Prostate gland (tissue), 2 donors: ENCODE measurements at places on chromosomes 5 and 9. TPM values are rescaled to one million over a fixed set of nuclear protein-coding genes. Genes with fewer than 3 reads are reported as not detected.

DNA sequence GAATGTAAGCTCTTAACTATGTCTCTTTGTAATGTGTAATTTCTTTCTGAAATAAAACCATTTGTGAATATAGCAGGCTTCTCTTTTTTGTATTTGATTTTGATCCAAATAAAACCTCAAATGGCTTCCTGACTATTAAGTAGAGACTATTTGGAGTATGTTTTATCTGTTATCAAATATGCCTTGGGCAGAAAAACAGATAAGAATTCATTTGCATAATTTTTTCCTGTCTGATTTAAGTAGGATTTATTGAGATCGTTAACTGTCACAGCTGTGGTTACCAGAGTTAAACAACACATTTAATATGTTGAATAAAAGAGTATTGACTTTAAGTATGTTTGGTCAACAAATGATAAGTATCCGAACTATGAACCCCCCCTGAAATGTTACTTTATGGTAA lies 104.9 kb downstream of the MELK start:
- no peak for DNase-seq

GRCh38 chr9:121285835-121286687 lies 18.1 kb downstream of the GSN start:
- DNase-seq, result peak; percentile 45

GRCh38 chr9:106019039-106019680 lies 324.8 kb downstream of the TMEM38B start:
- no peak for DNase-seq

DNA sequence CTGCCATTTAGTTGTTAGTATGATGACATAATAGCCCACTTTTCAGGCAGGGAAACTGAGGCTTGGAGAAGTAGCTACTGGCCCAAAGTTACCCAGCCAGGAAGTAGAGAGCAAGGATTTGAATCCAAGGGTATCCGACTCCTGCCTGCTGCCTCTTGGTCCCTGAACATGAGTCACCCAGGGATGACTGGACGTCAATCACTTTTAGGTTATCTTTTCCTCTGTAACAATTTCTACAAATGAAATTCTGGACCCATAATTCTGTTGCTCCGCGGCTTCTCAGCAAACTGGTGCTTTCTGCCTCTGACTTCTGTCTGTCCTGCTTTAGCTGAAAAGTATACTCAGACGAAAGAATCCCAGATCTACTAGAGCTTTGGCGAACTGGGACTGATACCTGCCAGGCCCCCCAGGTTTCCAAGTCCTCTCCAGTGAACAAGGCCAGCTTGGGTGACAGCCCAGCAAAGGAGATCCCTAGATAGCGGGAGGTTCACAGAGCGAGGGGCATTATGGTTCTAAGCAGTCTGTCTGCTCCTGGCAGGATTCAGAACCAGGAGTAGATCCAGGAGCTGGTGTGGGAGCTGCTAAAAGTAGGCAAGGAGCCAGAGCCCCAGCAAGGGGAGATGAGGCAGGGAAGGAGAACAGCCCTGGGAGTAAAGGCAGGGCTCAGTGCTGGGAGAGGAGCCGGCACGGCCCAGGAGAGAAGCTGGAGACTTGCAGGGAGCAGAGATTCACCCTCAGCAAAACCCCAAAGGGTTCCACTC lies 20.6 kb downstream of the OLFML2A start:
- DNase-seq, result no peak

AP3B1 gene
- 33.1 TPM for total RNA-seq

DNA sequence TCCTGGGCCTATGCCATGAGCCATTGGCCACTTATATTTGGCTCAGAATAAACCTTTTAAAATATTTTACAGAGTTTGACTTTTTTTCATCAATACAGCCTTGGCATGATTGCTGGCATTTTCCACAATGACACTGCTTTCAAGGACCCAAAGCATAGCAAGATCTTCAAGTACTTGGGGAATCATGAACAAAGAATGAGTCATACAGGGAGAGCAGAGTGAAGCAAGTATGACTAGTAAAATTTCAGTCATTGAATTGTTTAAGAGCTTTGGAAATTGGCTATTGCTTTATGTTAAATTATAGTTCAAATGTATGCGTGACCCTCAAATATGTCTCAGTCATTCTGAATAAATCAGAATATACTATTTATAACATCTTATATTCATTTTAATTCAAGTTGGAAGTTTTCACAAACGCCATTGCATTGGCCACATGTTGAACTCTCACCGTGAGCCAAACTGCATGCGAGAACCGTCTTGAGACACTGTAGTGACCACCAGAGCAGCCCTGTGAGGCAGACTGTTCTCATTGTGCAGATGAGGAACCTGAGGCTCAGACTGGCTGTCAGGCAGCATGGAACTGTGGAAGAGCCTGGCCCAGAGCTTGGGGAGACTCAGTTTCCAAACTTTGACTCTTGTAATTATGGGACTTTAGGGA lies 52.9 kb downstream of the GDNF start:
- no peak for DNase-seq

SLCO4C1 gene
- 0.14 TPM for total RNA-seq

- no peak for DNase-seq
These were observed 87.0 kb upstream of the GLIS3 start for GRCh38 chr9:4386819-4387218.
